ENCODE measurements at places on chromosomes 12 and 14. TPM values are rescaled to one million over a fixed set of nuclear protein-coding genes. Genes with fewer than 3 reads are reported as not detected.

Gene LBHD2
- total RNA-seq: not detected

Gene AMDHD1
- total RNA-seq: 0.14 TPM

Gene PMEL
- total RNA-seq: 0.28 TPM

Gene KRT75
- not detected for total RNA-seq
